CD4-positive, alpha-beta T cell treated with Interleukin-6 at 100 ng/mL for 8 hours (primary cell): ENCODE measurements at places on chromosomes 5 and 9.

DNA sequence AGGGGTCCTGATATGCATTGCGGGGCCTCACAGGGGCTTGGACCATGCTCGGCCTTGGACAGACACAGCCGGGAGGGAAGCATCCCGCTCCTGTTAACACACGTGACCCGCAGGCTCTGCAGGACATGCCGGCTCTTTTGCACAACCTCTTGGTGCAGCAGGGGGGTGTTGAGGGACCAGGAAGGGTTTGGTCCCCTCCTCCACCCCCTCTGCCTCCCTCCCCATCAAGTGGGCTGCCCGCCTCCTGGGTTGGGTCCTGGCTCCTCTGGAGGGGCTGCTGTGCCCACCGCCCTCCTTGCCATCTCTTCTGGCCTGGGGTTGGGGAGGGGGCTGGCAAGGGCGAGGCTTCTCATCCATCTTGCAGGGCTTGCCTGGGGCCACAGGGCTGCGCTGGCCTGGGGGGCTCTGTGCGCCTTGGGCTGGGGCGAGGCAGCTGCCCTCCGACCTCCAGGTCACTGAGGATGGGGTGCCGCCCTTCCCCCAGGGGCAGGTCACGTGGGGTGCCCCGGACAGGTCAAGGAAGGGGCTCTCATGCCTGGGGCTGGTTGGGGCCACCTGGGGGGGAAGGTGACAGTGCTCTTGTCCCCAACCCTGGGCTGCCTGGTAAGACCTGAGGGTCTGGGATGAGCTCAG lies 16.8 kb upstream of the SLC9A3 start:
- no peak for DNase-seq

DNA sequence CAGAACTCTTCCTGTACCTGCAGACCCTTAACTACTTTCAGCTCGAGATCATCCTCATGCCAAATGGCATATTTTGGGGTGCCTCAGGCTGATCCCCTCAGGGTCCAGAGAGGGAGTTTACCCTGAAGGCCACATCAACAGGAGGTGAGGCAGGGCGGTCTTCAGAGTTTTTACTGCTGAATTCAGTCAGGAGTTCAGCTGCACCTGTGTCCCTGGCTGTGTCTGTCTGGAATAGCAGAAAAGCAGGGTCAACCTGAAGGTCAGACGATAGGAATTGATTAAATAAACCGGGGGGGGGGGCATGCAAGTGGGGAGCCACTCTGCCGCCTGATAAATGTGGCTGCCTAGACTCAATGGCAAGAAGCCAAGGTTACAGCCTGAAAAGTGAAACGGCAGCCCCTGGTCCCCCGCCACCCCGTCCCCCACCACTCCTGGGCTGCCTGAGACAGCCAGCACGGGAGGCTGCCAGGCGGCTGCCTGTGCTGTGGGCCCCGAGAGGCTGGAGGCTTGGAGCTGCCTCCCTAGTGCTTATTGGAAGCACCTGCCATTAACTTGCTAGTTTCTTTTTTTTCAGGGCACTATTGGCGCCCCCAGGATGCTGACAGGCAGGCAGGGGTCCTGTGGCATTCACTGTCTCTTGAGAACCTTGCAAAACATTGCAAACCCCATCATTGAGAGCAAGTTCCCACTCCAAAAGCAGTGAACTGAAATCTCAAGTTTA lies 182.7 kb upstream of the PPP1R26 start:
- no peak for DNase-seq

DNA sequence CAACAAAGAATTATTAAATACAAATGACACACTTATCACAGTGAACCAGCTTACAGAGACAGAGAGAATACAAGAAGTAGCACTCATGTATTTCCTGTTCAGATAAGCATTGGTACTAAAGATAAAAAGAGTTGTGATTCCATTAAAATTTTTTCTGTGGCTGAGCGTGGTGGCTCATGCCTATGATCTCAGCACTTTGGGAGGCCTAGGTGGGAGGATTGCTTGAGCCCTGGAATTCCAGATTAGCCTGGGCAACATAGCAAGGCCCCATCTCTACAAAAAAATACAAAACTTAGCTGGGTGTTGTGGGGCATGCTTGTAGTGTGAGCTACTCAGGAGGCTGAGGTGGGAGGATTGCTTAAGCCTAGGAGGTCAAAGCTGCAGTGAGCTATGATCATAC lies 32.9 kb downstream of the FCHO2 start:
- no peak for DNase-seq

DNA sequence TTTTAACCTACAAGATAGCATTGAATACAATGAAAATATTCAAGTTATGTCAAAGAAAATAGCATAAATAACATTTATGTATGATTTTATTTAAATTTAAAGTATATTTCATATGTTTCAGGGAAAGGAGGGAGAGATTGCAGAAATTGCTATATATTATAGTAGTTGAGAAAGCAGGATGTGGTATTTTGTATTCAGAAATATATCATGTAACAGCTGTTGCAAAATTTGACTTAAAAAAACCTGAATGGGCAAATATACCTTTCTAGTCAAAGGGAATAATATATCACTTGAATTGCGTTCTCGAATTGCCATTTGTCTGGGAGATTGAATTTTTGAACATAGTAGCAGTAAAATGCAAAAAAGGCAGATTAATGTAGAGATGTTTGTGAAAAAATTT lies 80.6 kb downstream of the PAM start:
- DNase-seq = no peak

GRCh38 chr5:141338538-141339306 lies at the start of gene PCDHGA2:
TSS of gene PCDHGA2 (plus strand) at chr5:141338760.
- DNase-seq = no peak

- no peak for DNase-seq
Measured at GRCh38 chr5:5978501-5979376, 399.6 kb downstream of the MED10 start.

- DNase-seq = no peak
Measured at GRCh38 chr5:62340979-62341378, 35.0 kb downstream of the KIF2A start.

DNA sequence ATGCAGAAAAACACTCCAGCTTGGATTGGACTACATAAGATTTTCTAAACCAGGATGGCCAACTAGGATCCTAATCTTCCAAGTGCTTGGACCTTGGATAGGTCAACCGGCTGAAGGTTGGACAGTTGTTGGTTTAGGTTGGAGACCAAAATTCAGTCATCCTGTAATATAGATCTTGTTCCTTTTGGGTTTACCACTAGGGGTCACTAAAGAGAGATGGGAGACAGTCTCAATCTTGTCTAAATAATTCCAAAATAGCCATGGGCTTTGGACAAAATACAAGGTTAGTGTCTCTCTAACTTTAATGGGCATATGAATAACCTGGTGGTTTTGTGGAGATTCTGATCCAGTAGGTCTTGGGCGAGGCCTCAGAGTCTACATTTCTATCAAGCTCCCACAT lies 148.7 kb upstream of the ERCC6L2 start:
- DNase-seq = peak; percentile 7

GRCh38 chr5:80246995-80247729 lies 8.7 kb downstream of the SERINC5 start:
- DNase-seq = peak; percentile 37

- DNase-seq = no peak
Measured at GRCh38 chr5:69206528-69207190, 17.3 kb downstream of the CENPH start.

DNA sequence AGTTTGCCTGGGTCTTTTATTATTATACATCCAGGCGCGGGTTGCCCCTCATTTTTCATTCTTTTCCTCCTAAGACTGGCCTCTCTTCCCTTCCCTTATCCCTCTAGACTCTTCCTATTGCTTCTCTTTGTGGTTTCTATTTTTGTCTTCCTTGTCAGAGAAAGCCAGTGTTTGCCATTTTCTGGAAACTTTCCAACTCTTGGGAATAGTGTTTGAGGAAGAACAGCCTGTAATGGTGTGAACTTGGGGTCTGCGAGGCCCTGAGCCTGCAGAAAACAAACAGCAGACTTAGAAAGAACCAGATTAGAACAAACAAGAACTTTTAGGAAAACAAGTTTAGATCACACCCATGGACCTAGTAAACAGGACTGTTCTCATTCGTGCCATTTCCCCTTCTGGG lies 15.5 kb downstream of the PRKACG start:
- no peak for DNase-seq

DNA sequence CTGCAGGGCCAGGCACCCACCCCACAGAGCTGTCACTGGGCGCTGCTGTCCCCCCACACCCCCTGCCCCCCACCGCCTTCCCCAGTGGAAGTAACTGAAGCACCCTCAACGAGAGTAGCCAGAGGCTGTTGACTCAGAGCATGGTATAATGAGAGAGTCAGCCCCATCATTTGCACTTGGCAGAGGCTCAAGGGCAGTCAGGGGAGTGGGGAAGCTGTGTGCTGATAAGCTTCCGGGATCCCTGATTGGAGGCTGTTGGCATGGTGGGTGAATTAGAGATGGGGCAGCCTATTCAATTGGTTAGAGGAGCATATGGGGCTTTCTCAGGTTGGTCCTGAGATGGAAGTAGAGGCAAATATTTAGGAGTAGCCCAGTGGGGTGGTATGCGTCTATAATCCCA lies 77.1 kb upstream of the GOLM1 start:
- DNase-seq = no peak

- no peak for DNase-seq
Measured at GRCh38 chr9:92602413-92602812, 66.6 kb upstream of the ECM2 start.

GRCh38 chr9:135326633-135327152 lies 152.9 kb upstream of the PPP1R26 start:
- no peak for DNase-seq

DNA sequence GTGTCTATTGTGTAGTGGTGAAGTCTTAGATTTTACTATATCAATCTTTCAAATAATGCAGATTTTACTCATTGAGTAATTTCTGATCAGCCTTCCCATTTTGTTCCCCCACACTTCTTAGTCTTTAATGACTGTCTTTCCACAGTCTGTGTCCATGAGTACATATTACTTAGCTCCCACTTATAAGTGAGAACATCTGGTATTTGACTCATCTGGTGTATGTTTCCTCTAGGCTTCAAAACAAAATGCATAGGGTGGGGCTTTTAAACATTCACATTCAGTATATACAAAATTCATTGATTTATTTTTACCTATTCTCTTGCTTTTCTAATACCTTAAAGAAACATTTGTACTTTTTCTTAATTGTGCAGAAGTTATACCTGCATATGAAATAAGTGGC lies 513.0 kb downstream of the MTRR start:
- no peak for DNase-seq

- DNase-seq = no peak
Measured at GRCh38 chr9:112080831-112081542, 94.1 kb downstream of the SUSD1 start.

- no peak for DNase-seq
Measured at GRCh38 chr9:14645648-14646047, 47.6 kb downstream of the ZDHHC21 start.

GRCh38 chr9:100472788-100473275 lies at the start of gene TMEFF1:
TSS of gene TMEFF1 (plus strand) at chr9:100473149. CDS start at chr9:100473545, 396 bp downstream.
- DNase-seq = peak; percentile 2

- no peak for DNase-seq
Measured at GRCh38 chr5:156755421-156756087, 94.5 kb upstream of the PPP1R2B start.

GRCh38 chr5:140547508-140548299 lies at the start of gene EIF4EBP3:
TSS of gene EIF4EBP3 (plus strand) at chr5:140547662. CDS start at chr5:140547738, 76 bp downstream.
- DNase-seq = peak; percentile 86

DNA sequence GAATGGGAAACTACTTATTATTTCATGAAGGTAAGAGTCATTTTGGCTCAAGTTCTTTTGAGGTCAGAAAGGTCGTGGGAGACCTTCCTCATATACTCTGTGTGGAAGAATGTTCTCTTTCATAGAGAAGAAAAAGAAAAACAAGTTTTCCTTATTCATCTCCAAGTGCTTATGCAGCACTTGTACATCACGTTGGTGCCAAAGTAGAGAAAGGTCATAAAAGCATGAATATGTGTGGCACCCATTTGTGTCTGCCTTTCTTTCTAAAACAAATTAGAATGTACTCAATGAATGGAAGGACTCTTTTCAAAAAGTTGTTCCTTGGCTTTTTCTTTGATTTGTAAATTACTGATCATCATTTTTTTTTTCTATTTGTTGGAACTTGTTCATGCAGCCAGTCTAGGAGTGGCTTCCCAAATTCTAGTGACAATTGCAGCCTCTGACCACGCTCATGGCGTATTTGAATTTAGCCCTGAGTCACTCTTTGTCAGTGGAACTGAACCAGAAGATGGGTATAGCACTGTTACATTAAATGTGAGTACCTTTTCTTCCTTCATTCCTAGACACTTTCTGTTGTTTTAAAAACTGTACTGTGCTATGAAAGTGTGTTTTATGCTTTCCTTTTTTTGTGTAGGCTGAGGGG lies 122.4 kb downstream of the ADGRV1 start:
- DNase-seq = no peak

DNA sequence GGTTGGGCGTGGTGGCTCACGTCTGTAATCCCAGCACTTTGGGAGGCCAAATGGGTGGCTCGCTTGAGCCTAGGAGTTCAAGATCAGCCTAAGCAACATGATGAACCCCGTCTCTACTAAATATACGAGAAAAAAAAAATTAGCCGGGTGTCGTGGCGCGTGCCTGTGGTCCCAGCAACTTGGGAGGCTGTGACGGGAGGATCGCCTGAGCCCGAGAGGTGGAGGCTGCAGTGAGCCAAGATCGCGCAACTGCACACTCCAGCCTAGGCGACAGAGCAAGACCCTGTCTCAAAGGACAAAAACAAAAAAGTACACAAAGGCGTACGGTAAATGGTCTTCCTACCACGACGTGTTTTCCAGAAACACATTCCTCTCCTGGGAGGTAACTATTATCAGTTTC lies 538 bp upstream of the BDP1 start:
- DNase-seq = no peak

DNA sequence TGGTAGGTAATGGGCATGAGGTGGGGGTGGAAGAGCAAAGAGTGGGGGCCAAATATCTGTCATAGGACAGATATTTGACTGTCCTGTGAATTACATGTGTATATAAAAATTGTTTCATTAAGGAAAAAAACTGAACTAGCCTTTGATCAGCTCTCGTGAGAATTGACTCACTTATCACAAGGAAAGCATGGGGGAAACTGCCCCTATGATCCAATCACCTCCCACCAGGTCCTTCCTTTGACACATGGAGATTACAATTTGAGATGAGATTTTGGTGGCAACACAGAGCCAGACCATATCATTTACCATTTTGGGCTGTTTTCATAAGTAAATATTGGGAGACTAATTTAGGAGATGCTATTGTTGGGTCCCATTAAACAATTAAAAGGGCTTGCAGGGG lies 63.2 kb upstream of the FYB1 start:
- no peak for DNase-seq

DNA sequence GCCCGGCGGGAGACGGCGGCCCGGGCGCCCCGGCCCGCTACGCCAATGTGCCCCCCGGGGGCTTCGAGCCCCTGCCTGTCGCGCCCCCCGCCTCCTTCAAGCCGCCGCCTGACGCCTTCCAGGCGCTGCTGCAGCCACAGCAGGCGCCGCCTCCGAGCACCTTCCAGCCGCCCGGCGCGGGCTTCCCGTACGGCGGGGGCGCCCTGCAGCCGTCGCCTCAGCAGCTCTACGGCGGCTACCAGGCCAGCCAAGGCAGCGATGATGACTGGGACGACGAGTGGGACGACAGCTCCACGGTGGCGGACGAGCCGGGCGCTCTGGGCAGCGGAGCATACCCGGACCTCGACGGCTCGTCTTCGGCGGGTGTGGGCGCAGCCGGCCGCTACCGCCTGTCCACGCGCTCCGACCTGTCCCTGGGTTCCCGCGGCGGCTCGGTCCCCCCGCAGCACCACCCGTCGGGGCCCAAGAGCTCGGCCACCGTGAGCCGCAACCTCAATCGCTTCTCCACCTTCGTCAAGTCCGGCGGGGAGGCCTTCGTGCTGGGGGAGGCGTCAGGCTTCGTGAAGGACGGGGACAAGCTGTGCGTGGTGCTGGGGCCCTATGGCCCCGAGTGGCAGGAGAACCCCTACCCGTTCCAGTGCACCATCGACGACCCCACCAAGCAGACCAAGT lies 723 bp downstream of the SNX18 start:
- DNase-seq = peak; percentile 50
